Mesendoderm (in vitro differentiated cells): ENCODE measurements at places on chromosomes 11 and 22.

GRCh38 chr22:50420015-50420414 is 54.8 kb downstream of the SBF1 start:
- no peak for DNase-seq

DNA sequence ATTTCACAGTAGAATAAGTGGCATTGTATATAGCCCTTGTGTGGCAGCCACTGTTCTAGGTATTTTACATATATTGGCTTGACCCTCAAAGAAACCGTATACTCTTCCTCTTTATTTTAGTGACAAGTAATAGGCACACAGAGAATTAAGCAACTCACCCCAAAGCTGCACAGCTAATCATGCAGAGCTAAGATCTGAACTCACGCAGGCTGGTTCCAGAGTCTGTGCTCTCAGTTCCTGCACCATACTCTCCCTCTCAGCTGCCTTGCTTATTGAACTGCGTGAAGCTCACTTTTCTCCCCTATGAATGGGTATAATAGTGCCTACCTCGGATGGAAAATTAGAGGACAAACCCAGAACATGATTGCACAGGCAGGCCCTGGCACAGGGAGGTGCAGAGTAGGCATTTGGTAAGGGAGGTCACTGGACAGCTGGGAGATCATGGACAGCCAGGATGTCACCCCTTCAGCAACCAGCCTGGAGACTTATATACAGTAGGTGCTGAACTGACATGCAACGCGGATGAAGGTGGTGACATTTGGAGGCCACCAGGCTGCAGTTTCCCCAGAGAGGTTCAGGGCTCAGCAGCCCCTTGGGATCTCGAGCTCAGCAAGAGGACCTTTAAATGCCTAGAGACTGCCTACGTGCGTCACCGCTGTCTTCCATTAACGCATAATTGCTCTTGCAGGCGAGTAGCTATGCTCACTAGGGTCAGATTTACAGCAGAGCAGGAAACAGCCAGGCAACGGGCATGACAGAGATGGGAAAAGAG is 78.4 kb upstream of the TP53I11 start:
- DNase-seq: no peak

GRCh38 chr11:117664897-117665296 is 132.1 kb downstream of the DSCAML1 start:
- no peak for DNase-seq

DNA sequence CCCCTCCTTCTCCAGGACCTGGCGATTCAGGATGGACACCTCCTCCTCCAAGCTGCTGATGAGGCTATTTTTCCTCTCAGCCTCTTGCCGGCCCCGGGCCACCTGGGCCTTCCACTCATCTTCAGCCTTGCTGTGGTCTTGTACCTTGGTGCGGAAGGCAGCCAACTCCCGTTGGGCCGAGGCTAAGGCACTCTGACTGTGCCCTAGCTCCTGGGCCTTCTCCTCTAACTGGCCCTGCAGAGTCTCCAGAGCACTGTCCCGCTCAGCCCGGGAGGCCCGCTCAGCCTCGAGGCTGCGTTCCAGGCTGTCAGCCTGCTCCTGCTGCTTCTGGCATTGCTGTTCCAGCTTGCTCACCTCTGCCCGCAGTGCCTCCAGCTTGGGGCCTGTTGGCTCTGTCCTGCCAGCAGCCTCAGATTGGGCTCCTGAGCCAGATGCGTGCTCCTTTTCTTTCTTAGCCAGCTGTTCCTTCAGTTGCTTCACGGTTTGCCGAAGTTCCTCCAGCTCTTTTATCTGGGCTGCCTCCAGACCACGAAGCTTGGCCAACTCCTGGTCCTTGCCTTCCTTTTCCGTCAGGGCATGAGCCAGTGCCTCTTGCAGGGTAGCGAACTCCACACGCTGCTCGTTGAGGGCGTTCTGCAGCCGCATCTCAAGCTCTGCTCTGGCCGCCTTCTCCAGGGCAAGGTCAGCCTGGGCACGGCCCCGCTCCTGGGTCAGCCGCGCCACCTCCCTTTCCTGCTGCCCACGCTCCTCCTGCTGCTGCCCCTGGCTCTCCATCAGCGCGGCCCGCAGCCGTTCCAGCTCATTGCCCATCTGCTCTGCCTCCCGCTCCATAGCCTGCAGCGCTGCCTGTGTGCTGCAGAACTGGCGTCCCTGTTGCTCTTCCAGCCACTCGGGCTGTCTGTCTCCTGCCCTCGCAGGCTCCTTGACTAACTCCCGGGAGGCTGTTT is 15.3 kb downstream of the IL18BP start:
- no peak for DNase-seq

- no peak for DNase-seq
Measured at GRCh38 chr11:84799112-84799511, 828.0 kb downstream of the DLG2 start.

GRCh38 chr11:21553795-21554194 is 639.1 kb upstream of the ANO5 start:
- DNase-seq: no peak

DNA sequence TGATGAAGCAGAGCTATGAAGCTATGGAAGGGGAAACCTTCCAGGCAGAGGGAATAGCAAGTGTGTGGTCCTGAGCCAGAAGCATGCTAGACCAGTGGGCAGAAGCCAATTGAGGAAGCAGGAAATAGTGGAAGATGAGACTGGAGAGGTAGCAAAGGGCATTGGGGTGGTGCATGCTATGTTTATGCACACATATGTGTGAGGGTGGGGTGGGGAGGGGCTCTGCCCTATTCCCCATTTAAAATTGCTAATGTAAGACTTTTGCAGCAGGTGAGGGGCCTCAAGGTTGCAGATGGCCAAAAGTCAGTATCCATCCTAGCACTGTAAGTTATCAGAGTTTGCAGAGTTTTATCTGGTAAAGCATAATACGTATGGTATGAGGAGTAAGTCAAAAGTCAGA is 626.6 kb upstream of the KIRREL3 start:
- DNase-seq: no peak

DNA sequence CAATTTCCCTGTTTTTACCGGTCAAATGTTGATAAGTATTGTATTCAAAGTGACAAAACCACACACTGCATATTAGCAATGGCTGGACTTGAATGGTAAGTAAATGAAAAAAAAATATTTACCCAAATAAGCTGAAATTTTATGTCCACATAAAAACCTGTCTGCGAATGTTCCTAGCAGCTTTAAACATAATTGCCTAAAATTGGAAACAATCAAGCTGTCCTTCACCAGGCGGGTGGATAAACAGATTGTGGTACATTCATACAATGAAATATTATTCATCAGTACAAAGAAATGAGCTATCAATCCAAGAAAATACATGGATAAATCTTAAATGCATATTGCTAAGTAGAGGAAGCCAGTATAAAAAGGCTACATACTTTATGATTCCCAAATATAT is 1067.8 kb downstream of the LRRC4C start:
- DNase-seq: no peak

- peak; percentile 77 for DNase-seq
Measured at GRCh38 chr11:86938900-86939880, 16.0 kb downstream of the FZD4 start.

DNA sequence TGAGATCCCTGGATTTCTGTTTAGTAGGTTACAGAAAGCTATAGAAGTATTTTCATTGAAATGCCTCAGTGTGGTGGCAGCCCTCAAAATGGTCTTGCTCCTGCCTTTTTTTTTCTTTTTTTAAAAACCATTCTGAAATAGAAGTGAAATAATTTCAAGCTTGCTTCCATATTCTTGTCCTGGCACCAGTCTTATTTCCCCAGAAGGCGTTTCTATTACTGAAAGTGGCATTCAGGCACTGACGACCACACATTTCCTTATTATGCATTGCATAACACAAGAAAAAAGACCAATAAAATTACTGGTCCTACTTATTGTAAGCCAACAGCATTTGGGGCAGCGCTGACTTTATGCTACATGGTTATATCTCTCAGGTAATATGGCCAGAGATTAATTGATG is 24.5 kb upstream of the LRRC4C start:
- DNase-seq: no peak

- no peak for DNase-seq
Measured at GRCh38 chr11:11356842-11357241, 3.8 kb upstream of the CSNK2A3 start.

DNA sequence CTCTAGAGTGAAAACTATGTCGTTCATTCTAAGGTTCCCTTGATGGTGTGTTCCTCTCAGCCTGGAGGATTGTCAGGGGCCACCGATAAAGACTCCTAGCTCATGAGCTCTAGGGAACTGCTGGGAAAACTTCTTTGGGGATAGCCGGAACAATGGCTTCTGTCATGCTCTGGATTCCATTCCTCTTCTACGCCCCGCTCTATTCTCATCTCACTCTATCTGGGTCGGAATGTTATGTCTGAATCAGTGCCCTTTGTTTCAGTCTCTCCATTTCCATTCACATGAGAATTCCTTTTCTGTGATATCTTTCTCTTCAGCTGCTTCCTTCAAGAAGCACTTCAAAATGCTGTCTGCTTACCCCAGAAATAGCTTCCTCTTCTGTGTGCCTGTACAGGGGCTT is 16.9 kb upstream of the SLCO2B1 start:
- peak; percentile 34 for DNase-seq

DNA sequence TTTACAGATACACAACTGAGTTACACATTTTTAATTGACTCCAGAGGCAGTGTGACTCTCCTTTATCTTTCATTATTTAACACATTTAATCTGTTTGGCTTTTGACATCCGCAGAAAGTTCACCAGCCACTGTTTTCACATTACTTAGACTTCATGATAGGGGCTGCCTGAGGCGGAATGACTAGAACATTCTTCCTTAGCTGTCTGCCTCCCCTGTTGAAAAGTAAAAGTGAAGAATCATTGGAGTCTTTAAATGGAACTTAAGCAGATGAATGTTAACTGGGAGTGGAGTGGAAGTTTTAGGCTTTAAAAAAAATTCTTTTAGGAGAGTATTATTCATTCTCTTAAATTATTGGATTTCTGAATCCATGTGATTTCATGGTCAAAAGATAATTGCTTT is 229.2 kb upstream of the MTNR1B start:
- DNase-seq: peak; percentile 2

- DNase-seq: no peak
Measured at GRCh38 chr11:76371170-76371569, 9.8 kb downstream of the THAP12 start.

GRCh38 chr22:31846161-31847115 is 92.6 kb downstream of the DEPDC5 start:
- DNase-seq: peak; percentile 36

GRCh38 chr22:50105208-50106100 is 15.6 kb downstream of the MOV10L1 start:
- DNase-seq: no peak

DNA sequence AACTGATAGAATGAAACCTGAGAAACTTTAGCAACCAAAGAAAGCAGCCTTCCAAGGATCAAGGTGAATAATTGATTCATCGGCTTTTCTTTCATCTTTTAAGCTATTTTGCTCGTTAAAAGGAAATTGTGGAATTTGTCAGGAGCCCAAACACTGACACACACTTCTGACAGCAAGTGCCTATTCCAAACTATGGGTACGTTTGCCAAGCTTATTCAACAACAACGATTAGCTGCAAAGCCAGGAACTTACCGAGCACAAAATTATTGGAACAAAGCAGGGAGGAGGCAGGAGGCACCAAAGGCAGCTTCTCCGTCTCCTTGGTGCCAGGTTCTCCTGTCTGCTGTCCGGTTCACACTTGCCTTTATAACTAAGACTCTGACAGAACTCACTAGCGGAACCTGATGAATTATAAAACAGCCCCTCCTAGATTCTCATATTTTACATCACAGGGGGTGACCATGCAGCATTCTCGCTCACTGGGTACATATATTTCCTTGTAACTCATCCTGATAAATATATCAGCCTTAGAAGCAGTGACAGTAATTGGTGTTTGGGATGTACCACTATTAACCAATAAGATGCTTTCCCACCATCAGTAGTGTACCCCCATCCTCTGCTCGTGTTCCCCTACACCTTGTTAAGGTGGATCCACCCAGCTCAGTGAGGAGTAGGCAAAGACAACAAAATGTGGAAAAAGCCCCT is 395.9 kb upstream of the CCDC90B start:
- DNase-seq: no peak

- peak; percentile 30 for DNase-seq
Measured at GRCh38 chr11:39367534-39367933, 2091.9 kb downstream of the LRRC4C start.

DNA sequence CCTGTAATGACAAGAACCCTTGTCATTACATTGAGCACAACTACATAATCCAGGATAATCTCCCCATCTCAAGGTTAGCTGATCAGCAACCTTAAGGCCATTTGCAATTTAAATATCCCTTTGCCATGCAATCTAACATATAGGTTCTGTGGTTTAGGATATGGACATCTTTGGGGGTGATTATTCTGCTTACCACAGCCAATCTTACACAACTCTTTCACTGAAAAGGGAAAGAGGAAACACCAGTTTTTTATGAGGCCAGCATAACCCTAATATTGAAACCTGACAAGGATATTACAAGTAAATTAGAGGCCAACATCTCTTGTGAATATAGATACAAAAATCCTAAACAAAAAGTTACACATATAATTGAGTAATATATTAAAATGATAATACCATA is 78.5 kb downstream of the CYP2R1 start:
- DNase-seq: no peak

DNA sequence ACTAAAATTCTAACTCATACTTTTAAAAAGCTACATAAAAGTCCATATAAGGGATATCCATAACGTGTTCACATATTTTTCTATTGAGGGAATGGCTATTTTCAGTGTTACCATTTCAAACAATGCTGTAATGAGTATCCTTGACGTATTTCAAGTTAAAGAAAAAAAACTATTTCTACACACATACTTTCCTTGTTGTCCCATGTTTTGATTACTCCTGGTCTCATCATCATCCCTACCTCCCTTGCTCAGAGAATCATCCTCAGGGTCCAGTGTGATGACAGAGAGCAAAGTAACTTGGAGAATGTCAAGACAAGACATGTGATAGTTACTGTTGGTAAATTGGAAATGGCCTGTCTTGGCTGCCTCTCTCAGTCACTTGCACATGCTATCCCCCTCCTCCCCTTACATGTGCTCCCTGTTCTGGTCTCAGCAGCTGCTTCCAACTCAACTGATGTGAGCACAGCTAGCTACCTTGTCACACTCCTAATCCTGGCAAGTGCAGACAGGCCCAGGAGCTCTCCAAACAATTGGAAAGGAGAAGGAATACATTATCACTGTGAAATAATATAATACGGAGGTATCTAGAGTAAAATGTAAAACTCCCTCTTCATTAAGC is 21.8 kb downstream of the NUMA1 start:
- no peak for DNase-seq
